Type B pancreatic cell (in vitro differentiated cells): ENCODE measurements at places on chromosomes 3 and 15. TPM values are rescaled to one million over a fixed set of nuclear protein-coding genes. Genes with fewer than 3 reads are reported as not detected.

The SPTSSB gene
- 28.8 and 69.1 TPM in 2 replicates for total RNA-seq

GRCh38 chr3:144287001-144287400 is 315.4 kb downstream of the DIPK2A start:
- DNase-seq, result no peak

The PSTPIP1 gene
- 0.77 TPM in 1 of 2 replicates, not detected in the other for total RNA-seq

The DNAJB11 gene
- 63.4 and 68.5 TPM in 2 replicates for total RNA-seq

- no peak for DNase-seq
Observed at GRCh38 chr3:195095035-195095703, 175.8 kb downstream of the XXYLT1 start.

- no peak for DNase-seq
Observed at GRCh38 chr3:84904816-84905555, 53.8 kb upstream of the CADM2 start.

- no peak for DNase-seq
Observed at GRCh38 chr3:140186421-140186920, 251.5 kb downstream of the CLSTN2 start.

The FGF7 gene
- total RNA-seq, result 3.0 and 7.8 TPM in 2 replicates

The SLC28A2 gene
- total RNA-seq, result 0.14 and 2.4 TPM in 2 replicates

- no peak for DNase-seq
Observed at GRCh38 chr3:146072824-146073223, 88.2 kb downstream of the PLOD2 start.

The HRG gene
- total RNA-seq, result not detected in 2 replicates

DNA sequence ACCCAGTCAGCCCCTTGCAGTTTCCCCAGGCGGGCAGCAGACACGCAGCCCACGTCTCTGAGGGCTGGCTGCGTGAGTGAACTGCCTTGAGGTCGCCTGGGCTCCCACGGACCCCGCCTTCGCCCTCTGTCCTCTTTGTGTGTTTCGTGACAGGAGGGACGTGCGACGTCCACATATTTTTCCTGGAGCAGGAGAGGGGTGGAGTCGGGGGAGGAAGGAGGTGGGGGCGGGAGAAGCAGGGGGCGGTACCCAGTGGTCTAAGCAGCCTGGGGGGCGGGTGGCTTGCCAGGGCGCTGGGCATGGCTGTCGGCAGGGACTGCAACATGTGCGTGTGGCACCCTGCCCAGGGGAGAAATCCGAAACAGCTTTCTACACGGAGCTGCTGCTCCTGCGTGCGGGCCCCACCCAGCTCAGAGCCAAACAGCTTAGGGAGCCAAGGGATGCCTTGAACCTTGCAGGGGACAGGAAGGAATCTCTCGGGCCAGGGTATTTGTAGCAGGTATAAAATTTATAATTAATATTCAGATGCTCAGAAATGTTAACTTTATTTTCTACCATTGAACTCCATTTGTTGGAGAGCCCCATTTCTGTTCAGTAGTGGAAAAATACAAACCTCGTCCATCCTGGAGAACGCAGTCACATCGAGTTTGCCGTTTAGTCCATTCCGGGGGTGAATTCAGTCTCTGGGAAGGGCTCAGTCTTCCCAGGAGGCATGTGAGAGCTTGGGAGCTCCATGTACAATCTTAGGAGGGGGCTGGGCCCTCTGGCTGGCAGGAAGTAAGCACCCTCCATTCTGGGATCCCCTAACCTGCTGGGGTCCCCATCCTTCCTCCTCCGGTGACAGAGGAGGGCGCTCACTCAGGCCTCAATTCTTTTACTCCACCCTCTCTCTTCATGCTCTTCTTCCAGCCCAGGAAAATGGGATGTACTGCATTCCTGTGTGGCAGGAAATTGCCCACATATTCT is 79.1 kb upstream of the MEF2A start:
- DNase-seq, result no peak

DNA sequence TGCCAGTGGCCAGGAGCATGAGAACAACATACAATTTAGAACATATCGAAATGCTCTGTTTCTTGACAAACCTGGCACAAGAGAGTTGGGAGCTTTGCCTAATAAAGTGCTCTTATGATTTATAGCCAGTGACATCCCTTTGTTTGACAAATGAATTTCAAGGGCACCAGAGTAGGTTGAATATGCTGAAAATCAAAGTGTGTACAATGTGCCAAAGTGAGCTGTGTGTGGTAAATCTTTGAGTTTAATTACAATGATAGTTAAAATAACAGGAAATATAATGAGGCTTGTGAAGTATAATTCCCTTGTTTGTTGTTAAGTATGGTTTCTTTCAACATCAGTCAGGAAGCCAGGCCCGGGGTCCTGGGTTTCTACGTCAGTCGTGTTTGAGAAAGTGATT is 211.9 kb downstream of the EBLN2 start:
- DNase-seq, result no peak

DNA sequence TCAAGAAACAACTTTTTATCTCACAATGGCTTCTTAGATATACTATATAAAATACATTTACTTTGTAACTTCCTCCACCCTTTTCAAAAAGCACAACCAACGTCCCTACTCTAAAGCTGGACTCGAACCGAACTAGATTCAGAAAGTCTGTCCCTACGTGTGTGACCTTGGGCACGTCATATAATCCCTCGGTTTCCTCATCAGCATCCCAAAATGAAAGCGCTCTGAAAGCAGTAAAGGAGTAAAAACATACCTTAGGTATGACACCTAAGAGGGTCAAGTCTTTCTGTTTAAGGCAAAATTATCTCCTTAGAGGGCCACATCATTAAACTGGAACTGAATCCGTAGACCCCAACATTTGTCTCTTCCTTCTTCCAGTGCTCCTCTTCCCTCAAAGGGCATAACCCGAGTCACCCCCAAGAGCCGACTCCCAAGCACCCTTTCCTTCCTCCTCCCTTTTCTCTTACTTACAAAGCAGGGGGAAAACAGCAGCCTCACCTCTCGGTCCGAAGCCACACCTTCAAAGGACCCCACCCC is 663 bp downstream of the PDCD10 start:
- no peak for DNase-seq

The TERC gene
- 2.3 and 11.7 TPM in 2 replicates for total RNA-seq

The VEPH1 gene
- total RNA-seq, result 5.9 and 8.6 TPM in 2 replicates

DNA sequence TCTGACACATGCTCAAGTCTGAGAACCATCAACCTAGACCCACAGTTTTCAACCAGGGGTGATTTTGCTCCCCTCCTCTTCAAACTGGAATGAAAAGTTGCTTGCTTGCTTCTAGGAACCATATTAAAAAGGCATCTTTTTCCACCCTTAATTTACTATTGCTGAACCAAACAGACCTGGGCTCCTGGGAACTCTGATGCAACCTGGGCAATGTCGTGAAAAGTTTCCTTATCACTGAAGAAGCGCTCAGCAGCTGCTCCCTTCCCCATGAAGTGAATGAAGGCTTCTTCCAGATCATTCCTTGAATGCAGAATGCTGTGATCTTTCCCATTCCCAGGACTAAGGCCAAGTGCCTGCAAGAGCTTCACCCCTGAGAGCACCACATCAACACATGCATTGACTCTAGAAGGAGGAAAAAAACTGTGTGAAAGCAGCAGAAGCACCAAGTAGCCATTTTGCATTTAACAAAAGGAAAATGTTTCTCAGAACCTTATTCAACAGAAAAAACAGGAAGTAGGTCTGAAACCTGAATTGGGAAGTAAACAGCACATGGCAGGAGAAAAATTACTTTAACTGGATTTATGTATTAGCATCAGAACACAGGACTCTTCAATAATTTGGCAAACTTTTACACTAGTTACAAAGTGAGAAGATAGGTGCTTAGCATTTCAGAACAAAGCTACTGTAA is 8.7 kb downstream of the ADPGK start:
- DNase-seq, result no peak

DNA sequence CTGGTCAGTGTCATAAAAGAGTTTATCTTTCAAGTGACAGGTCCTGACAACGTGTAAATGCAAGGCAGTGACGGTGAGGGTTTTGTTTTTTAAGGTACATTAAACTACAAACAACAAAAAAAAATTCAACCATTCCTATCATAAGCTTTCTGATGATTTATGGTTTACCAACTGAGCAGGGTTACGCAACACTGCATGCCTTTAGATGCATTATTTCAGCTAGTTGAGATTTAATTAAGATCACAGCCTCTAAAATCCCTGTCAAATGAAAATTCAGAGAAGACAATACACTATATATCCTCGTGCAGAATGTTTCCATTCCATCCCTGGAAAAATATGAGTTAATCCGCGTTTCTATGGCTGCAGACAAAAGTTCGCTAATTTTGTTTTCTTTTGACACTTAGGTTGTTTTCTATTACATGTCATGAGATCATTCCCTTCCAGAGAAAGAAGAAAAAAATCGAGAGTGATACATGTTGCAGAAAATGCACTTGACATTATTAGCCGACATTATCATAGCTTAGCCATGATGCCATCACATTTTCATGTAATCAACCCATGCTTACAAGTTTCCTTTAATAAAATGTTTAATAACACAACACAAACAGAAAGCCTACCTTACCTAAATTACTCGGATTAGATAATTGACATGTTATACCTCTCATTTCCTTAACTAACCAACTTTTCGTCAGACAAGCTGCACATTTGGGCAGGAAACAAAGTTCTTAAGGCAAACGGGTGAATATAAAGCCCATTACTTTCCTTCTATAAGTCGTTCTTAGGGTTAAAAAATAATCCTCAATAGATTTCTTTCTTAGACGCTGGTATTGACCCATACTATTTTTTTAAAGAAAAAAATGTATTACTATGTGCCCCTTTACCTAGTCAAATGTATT is 521.2 kb downstream of the FOXP1 start:
- no peak for DNase-seq

- no peak for DNase-seq
Observed at GRCh38 chr3:122576174-122576940, 1.1 kb upstream of the PARP15 start.

GRCh38 chr3:17949101-17949500 is 206.7 kb upstream of the TBC1D5 start:
- DNase-seq, result no peak

- no peak for DNase-seq
Observed at GRCh38 chr15:41977757-41978383, 5.5 kb upstream of the EHD4 start.

GRCh38 chr15:80523746-80524145 is 119.6 kb downstream of the ARNT2 start:
- DNase-seq, result no peak

The DPPA4 gene
- 1.5 and 14.9 TPM in 2 replicates for total RNA-seq

- no peak for DNase-seq
Observed at GRCh38 chr15:39472621-39473297, 108.1 kb upstream of the THBS1 start.

GRCh38 chr3:124078953-124079911 is 87.3 kb upstream of the ROPN1 start:
- no peak for DNase-seq

- DNase-seq, result no peak
Observed at GRCh38 chr3:64120876-64121275, 97.6 kb upstream of the PSMD6 start.

The ELL3 gene
- 4.1 and 9.8 TPM in 2 replicates for total RNA-seq

The RETNLB gene
- total RNA-seq, result 1.1 TPM in 1 of 2 replicates, not detected in the other

DNA sequence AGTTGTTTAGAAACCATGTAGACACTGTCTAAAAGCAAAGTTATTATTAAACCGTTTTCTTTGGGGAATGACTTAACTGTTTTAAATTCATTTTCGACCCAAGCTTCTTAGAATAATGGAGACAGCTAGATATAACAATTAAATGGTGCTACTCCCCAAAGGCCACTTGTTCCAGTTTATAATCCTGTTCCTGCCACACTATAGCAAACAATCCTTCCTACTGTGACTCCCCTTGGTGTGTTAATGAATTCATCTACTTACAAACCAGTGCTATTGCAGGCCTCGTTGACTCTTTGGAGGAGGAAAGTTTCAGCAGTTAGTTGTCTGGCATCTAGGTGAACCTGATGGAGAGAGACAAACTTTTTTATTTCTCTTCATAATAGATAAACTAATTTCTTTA is 25.2 kb upstream of the CLSTN2 start:
- DNase-seq, result no peak

The TMED3 gene
- total RNA-seq, result 87.6 and 208 TPM in 2 replicates
